ENCODE measurements at places on chromosomes 16 and 17.

GRCh38 chr16:53686710-53687109 is 16.9 kb downstream of the RPGRIP1L start:
- no peak for DNase-seq

DNA sequence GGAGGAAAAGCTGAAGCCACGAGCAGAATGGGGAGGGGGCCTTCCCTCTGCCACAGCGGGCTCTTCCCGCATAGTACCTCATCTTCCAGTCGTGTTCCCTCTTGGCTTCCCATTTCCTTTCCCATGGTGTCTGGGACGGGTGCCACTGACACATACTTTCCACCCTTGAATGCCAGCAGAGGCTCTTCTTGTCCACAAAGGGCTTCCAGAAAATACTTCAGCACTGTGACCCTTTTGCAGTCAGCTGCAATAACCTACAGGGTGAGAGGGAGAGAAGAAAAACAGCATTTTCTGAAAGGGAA is 30.7 kb downstream of the HIC1 start:
- DNase-seq = no peak

DNA sequence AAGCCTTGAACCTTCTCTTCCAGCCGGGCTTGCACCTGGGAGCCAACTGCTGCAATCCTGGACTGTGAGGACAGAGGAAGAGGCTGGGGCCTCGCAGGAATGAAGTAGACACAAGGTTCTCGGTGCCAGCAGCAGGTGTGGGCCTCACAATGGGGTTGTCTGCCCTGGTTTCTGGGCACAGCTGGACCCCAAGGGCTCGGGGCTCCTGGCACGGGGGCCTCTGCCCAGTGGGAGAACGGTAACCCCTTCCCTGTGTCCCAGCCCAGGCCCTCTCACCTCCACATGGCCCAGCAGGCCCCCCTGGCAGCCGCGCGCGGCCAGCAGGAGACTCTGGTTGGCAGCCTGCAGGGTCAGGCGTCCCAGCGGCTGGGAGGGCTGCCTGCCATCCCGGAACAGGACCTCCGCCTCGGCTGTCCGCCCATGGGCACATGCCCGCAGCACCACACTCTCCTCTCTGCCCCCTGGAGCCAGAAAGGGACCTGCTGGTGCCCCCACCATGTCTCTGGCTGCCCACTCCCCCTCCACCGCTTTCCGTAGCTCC is 46.9 kb downstream of the RMI2 start:
- DNase-seq = no peak

DNA sequence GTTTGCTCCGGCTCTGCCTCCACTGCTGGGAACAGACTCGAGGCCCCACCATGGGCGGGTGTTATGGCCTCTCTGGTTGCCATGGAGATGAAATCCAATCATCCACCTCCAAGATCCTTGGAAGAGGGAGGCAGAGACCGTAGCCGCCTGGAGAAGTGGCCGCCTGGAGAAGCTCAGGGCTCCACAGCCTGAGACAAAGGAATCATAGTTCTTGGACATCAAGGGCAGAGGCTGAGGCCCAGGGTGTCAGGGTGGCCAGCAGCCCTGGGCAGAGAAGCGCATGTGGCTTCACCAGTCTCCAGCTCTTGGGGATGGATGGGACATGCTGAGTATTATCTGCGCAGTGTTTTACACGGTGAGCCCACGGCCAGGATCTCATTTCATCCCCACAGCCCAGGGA is 36.2 kb downstream of the ABR start:
- DNase-seq = peak; percentile 20

DNA sequence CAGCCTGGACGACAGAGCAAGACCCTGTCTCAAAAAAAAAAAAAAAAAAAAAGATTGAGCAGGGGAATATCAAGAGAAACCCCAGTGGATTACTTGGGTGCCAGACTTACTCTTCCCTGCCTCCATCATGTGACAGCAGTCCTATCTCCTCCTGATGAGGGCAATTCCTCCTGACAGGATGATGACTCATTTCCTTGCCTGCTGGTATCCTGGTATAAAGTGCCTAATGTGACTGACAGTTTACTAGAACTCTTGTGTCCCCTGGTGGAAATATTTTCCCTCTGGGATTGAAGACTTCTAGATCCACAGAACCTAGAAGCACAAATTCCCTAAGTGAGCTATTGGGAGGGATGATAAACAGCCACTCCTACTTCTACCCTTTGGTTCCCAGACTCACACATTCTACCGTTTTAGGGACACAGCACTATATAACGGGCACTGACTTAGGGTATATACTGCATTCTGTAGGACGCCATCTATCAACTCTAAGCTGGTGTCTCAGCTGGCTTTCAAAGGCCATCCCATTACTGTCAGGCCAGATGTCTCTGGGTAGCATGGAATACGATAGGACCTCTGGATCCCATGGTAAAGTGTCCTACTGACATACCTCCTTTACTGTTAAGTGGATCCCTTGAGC is 114.6 kb upstream of the MED13 start:
- peak; percentile 35 for DNase-seq

GRCh38 chr17:58310511-58311428 is 17.8 kb downstream of the TSPOAP1 start:
- DNase-seq = no peak

- DNase-seq = peak; percentile 92
These were observed at the start of gene TMC7 for GRCh38 chr16:18983565-18984434. TMC7 (plus strand) TSS chr16:18983934; CDS start chr16:18984064, 130 bp downstream.

- peak; percentile 99 for DNase-seq
These were observed at the start of gene CPD for GRCh38 chr17:30378825-30379302. CPD (plus strand) TSS chr17:30378927; CDS start chr17:30378981, 54 bp downstream.

- DNase-seq = no peak
These were observed 403.6 kb upstream of the MON1B start for GRCh38 chr16:76787394-76787793.

GRCh38 chr17:78667741-78668640 is 90.8 kb upstream of the DNAH17 start:
- DNase-seq = no peak

DNA sequence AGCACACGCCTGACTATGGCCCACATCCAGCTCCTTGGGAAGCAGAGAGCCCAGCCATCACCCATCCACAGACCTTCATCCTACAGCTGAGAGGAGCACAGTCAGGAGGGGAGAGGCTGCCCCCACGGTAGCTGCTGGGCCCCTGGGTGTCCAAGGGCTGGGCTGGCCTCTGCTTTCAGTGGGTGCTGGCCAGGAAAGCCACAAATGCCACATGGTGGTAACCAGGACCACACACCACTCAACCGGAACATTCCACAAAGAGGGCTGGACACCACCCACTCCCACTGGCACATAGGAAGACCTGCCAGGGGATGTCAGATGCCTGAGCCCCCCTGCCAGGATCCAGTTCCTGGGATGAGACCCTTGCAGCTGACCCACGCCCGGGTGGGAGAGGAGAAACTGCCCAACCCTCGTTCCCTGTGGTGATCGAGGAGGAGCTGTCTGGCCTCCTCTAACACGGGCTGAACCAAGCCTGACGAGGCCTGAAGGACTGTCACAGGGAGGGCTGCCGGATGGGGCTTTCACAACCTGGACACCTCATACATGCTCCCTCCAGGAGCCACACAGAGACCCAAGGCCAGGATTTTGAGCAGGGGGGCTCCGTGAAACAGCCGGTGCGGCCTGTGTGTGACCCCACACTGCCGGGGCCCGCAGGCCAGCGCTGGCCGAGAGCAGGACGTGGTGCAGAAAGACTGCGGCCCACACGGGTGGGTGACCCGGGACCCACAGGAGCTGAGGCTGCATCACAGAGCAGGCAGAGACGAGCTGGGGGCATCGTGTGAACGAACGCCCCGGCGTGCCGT is 30.7 kb downstream of the PIEZO1 start:
- DNase-seq = no peak

DNA sequence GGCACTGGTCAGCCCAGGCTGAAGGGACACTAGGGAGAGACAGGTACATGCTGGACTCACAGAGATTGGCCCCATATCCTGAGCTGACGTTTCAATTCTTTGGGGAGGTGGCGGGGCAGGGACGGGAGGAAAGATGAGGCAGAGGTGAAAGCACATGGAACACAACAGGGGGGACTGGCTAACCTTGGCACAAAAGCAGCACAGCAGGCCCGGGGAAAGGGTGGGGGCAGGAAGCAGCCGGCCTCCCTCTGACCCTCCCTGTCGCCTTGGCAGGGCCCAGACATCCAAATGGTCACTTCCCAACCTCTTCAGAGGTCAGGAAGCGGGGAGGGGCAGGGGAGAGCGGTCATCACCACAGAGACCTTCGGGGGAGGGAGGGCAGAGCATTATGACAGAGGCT is 6.6 kb downstream of the VAT1 start:
- no peak for DNase-seq

GRCh38 chr16:84446084-84446483 is 58.4 kb downstream of the MEAK7 start:
- no peak for DNase-seq

GRCh38 chr17:58412961-58413586 is 4.3 kb downstream of the RNF43 start:
- no peak for DNase-seq

- peak; percentile 74 for DNase-seq
These were observed 41.7 kb downstream of the RMI2 start for GRCh38 chr16:11386791-11387546.

- no peak for DNase-seq
These were observed 33.7 kb upstream of the NUDT16L1 start for GRCh38 chr16:4659363-4660353.

DNA sequence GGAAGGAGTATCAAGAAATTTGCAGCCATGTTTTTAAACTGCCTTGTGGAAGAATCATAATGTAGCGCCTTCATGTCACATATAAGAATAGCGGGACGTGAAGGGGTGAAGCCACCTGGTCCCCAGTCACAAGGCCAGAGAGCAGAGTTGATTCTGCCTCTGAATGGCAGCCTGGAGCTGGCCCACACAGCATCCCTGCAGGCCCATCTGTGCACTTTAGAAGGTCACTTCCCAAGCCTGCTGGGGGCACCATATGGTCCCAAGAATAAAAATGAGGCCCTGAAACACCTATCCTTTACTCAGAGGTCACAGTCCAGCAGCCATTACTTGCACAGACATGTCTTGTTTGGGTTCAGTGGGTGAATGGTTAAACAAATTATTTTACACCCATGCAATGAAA is 15.0 kb downstream of the CD300E start:
- no peak for DNase-seq
